ENCODE measurements at places on chromosomes 16 and 17.

DNA sequence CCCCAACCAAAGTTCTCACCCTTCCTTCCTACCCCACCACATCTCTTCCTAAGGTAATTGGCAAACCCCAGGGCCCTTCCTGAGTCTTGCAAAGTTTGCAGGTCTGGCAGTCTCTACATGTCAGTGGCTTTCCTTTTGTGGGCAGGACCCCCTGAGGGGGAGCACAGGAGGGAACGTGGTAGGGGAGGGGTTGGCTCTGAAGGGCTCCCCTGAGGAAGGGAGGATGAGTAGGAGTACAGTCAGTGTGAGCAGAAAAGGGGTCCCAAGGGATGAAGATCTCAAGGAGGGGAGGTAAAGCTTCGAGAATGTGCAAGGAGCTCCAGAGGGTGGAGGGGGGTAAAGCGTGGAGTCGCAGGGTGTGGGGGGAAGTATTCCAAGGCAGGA lies 206.9 kb downstream of the RAB11FIP4 start:
- no peak for DNase-seq

- no peak for DNase-seq
Observed at GRCh38 chr16:62035115-62036092, 834 bp downstream of the CDH8 start.

- DNase-seq: no peak
Observed at GRCh38 chr17:52636443-52636842, 477.9 kb upstream of the CA10 start.

GRCh38 chr17:42241871-42242270 lies 34.3 kb downstream of the STAT5B start:
- DNase-seq: no peak

DNA sequence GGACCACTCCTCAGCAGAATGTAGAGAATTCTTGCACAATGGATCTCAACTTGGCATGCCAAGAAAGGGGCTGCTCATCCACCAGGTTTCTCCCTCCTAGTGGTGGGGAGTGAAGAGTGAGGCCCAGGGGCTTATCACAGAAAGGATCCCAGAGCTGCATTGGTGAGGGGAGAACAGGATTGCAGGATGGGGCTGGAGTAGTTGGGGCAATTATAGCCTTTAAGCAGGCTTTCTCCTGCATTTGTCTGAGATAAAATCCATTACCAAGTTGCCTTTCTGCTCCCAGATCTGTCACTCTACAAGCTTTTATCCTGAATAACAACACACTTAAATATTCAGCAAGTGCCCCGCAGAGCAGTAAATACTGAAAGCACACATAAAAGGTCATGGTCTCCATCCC lies 130.8 kb upstream of the CES5A start:
- DNase-seq: no peak

- DNase-seq: no peak
Observed at GRCh38 chr17:37802712-37803416, 58.0 kb upstream of the HNF1B start.

DNA sequence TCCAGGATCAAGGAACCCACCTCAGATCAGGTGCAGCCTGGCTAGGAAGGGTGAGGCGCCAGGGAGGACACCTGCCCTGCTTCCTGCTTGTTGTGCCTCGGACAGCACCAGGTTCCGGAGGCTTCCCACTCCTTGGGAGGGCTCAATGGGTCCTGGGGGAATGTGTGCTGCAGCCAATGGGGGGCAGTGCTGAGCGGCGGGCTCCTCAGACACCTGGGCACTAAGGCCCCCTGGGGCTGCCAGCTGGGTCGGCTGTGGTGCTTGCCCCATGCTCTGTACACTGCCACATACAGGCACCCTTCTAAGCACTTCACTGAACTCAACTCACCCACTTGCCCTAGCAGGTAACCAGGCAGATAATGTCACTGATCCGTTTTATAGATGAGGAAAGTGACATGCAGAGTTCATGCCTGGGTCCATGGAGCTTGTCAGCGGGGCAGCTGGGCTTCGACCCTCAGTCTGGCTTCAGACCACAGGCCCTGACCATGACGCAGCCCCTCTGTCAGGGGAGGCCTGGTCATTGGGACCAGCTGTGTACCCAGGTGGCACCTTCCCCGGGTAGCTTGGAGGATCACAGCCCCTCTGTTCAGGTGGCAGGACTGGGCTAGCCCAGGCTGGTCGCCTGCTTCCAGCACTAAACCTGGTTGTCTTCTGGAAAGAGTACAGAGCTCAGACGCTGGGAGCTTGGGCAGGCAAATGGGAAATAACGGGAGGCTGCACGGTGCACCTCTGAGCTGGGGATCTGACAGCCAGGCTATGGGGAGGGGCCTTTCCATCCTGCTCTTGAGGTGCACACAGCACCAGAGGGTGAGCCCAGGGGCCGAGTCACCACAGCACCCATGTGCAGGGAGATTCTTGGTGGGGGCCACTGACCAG lies 8.2 kb downstream of the FN3K start:
- no peak for DNase-seq

DNA sequence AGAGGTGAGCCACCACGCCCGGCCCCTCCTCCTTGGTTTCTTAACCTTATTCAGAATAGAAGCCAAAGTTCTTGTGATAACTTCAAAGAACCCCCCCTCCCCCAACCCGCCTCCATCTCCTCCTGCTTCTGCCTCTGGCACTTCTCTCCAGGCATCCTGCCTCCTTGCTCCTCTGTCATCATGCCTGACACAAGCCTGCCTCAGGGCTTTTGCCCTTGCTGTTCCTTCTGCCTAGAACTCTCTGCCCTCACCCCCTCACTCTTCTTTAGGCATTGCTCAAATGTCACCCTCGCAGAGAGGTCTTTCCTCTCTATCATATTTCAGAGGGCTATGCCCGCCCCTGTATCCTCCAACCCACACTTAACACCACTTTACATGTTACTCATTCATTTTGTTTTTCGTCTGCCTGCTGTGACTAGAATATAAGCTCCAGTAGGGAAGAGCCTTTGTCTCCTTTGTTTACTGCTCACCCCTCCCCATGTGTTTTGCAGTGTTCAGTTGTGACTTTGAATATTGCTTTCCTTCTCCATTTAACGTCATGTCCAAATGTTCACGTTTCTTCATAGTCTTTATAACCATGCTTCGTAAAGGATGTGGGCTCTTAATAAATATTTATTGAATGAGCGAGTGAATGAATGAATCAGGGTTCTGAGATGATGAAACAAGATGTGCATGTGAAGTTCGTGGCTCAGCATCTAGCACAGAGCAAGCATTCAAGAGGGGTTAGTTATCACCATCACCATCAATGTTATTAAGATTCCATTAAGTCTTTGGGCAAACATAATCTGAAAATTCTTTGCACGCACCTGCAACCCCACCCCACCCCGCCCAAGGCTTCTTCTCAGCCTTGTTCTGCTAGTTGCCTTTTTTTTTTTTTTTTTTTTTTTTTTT lies 186.2 kb upstream of the WSCD1 start:
- DNase-seq: no peak

- no peak for DNase-seq
Observed at GRCh38 chr17:68453991-68454665, 3.2 kb downstream of the WIPI1 start.

DNA sequence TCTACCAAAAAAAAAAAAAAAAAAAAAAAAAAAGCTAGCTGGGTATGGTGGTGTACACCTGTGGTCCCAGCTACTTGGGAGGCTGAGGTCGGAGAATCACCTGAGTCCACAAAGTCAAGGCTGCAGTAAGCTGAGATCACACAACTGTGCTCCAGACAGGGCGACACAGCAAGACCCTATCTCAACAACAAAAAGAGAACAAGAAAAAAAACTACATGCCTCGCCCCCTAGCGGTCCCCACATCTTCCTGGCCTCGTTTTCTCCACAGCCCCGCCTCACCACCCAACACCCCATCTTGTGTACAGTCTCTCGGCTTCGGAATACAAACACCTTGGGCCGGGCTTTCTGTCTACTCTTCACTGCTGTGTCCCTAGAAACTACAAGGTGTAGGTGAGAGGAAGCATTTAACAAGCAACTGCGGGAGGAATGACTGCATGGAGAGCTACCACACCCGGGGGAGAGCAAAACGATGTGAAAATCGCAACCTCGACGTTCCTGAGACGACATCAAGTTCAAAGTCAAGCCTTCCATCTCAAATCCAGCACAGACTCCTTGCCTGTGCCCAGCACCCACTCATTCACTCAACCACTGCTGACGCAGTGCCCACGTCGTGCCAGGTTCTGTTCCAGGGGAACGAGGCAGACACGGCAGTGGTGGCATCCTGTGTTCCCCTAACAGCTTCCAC lies 9.0 kb downstream of the NTAN1 start:
- DNase-seq: no peak

GRCh38 chr17:76072148-76072858 lies at the start of gene SRP68:
TSS of gene SRP68 (minus strand) at chr17:76072517. CDS start at chr17:76072491, 26 bp downstream.
- DNase-seq: peak; percentile 78

DNA sequence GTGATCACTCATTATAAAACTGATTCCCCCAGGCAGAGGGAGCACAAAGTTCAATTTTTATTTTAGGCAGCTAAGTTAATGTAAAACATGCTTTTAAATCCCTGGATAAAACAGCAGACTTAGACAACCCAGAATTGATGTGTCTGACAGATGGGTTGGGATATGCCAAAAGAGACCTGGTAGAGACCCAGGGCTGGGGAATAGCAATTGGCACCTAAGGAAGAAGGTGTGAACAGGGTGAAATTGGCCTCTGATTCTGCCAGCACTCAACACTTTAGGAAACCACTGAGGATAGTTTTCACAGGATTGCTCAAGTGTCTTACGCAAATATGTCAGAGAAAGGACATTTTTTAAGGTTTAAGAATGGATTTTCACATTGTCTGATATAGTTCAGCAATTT lies 938.2 kb upstream of the CDH8 start:
- no peak for DNase-seq
